ENCODE measurements at places on chromosomes 5 and 9. TPM values are rescaled to one million over a fixed set of nuclear protein-coding genes. Genes with fewer than 3 reads are reported as not detected.

Gene DMRT2
- total RNA-seq: 7.6 TPM

GRCh38 chr5:139460455-139460854 lies 2.1 kb downstream of the ECSCR start:
- H3K4me1 ChIP-seq: peaks cover 6% of the 10 kb centered on the region
- no peak overlapping the region for H3K27ac ChIP-seq
- H3K4me3 ChIP-seq: no peak overlapping the region
- no peaks in the 10 kb centered on the region for H3K36me3 ChIP-seq
- DNase-seq: no peak

GRCh38 chr5:14374100-14374499 lies 207.5 kb upstream of the OTULINL start:
- no peaks in the 10 kb centered on the region for H3K36me3 ChIP-seq
- DNase-seq: no peak
- no peaks in the 10 kb centered on the region for H3K4me1 ChIP-seq
- no peak overlapping the region for H3K27ac ChIP-seq

GRCh38 chr5:159459951-159460538 lies 129.8 kb upstream of the IL12B start:
- H3K27ac ChIP-seq: no peak overlapping the region
- no peaks in the 10 kb centered on the region for H3K27me3 ChIP-seq
- no peaks in the 10 kb centered on the region for H3K36me3 ChIP-seq
- DNase-seq: no peak
- H3K4me3 ChIP-seq: no peak overlapping the region
- H3K4me1 ChIP-seq: no peaks in the 10 kb centered on the region

DNA sequence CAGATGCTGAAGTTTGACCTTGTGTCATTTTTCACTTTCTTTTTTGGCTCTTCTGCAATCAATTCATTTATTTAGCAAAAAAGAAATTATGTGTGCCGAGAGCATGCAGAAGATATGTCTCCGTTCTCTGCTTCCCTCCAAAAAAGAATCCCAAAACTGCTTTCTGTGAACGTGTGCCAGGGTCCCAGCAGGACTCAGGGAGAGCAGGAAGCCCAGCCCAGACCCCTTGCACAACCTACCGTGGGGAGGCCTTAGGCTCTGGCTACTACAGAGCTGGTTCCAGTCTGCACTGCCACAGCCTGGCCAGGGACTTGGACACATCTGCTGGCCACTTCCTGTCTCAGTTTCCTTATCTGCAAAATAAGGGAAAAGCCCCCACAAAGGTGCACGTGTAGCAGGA lies 2.4 kb downstream of the FGFR4 start:
- H3K27me3 ChIP-seq: no peaks in the 10 kb centered on the region
- H3K4me3 ChIP-seq: no peak overlapping the region
- no peak for DNase-seq
- H3K36me3 ChIP-seq: no peaks in the 10 kb centered on the region

- no peak for DNase-seq
- H3K27ac ChIP-seq: no peak overlapping the region
- H3K36me3 ChIP-seq: peaks cover 31% of the 10 kb centered on the region
- no peak overlapping the region for H3K4me3 ChIP-seq
These were observed 20.3 kb downstream of the AOPEP start for GRCh38 chr9:94746541-94747370.

DNA sequence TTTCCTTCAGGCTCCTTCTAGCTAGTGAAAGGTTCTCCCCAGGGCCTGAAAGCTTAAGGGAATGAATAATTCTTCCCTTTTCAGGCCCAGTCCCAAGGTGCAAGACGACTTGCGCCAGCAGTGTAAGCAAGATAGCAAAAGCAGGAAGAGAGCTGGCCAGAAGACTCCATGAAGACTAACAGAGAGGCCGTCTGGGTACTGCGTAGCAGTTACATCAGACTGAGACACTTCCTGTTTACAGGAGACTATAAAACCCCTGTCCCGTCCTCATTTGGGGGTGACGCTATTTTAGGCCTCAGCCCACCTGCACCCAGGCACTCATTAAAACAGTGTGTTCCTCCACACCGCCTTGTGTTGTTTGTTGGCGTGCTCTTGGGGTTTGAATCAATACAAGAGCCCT lies 90.7 kb upstream of the MOCS2 start:
- no peaks in the 10 kb centered on the region for H3K4me1 ChIP-seq
- H3K36me3 ChIP-seq: no peaks in the 10 kb centered on the region
- H3K27ac ChIP-seq: no peak overlapping the region
- no peak for DNase-seq
- no peaks in the 10 kb centered on the region for H3K27me3 ChIP-seq

Gene HSPA9
- 178 TPM for total RNA-seq

DNA sequence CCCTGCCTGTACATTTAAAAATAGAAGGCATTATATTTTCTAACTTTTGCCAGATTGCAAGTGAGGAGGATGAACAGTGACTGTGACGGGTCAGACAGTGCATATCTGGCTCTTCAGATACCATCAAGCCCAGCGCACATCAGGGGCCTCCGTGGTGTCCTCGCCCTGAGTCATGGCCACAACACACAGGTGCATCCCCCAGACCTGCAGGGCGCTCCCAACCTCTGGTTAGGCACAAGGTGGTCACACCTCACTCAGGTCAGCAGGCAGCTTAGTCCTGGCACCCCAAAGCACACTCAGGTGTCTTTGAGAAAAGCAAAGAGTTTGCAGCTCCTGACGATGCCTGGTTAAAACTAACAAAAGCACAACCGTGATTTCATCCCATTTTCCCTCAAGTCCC lies 28.6 kb downstream of the IRX2 start:
- no peaks in the 10 kb centered on the region for H3K4me1 ChIP-seq
- H3K27ac ChIP-seq: no peak overlapping the region
- no peak for DNase-seq
- no peaks in the 10 kb centered on the region for H3K36me3 ChIP-seq
- no peaks in the 10 kb centered on the region for H3K27me3 ChIP-seq
- no peak overlapping the region for H3K4me3 ChIP-seq

DNA sequence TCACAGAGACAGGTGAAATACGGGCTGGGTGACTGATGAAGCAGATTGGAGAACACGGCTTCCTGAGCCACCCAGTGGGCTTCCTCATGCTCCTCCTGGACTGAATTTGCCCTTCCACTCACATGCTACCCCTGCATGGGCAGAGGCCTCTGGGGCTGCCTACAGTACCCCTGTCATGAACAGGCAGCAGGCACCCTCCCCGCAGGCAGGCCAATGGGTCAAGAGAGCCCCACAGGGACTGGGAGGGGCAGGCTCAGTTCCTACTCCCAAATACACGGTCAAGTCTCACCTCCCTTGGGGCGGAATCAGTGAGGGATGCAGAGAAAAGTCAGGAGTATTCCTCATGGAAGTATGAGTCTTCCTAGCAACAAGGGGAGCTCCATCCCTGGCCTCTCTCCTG lies 48.6 kb upstream of the ZBTB43 start:
- no peak for DNase-seq
- peaks cover 30% of the 10 kb centered on the region for H3K27me3 ChIP-seq
- H3K36me3 ChIP-seq: no peaks in the 10 kb centered on the region
- H3K27ac ChIP-seq: no peak overlapping the region
- no peaks in the 10 kb centered on the region for H3K4me1 ChIP-seq

DNA sequence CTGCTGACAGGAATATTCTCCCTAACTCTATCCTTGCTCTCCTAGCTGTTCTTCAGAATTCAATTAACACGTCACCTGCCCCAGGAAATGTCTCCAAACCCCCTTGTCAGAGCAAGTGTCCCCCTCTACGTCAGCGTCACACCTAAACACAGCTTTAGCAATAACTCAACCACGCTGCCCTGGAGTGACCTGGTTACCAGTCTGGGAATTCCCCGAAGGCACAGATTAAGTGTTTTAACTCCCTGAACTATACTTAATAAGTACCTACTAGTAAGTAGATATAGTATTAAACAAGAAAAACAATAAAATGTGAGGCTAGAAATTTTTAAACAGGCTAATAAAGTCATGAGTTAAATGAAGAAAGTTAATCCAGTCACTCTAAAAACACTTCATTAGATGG lies 78.4 kb downstream of the FANCC start:
- DNase-seq: no peak
- no peaks in the 10 kb centered on the region for H3K27me3 ChIP-seq
- H3K4me3 ChIP-seq: no peak overlapping the region
- no peak overlapping the region for H3K27ac ChIP-seq
- H3K4me1 ChIP-seq: no peaks in the 10 kb centered on the region

Gene PCDHGB3
- 12.4 TPM for total RNA-seq

Gene ZDHHC11
- 6.9 TPM for total RNA-seq

Gene PCDHA1
- not detected for total RNA-seq

- no peaks in the 10 kb centered on the region for H3K4me1 ChIP-seq
- DNase-seq: no peak
- no peaks in the 10 kb centered on the region for H3K36me3 ChIP-seq
- H3K4me3 ChIP-seq: no peak overlapping the region
These were observed 159.3 kb downstream of the CEP120 start for GRCh38 chr5:123263859-123264258.

GRCh38 chr5:65481635-65482295 lies at the start of gene ADAMTS6:
Gene ADAMTS6 (minus strand): TSS chr5:65481920. CDS start chr5:65473673, 8,247 bp downstream.
- H3K27ac ChIP-seq: peak within 1 kb of the TSS; percentile 94
- peak; percentile 92 for DNase-seq
- H3K36me3 ChIP-seq: no peaks in the 10 kb centered on the region
- H3K4me3 ChIP-seq: peak within 1 kb of the TSS; percentile 59
- no peaks in the 10 kb centered on the region for H3K4me1 ChIP-seq
- no peaks in the 10 kb centered on the region for H3K27me3 ChIP-seq

Gene C9
- not detected for total RNA-seq

GRCh38 chr5:12313602-12314001 lies 409.4 kb upstream of the CTNND2 start:
- H3K27me3 ChIP-seq: no peaks in the 10 kb centered on the region
- H3K36me3 ChIP-seq: no peaks in the 10 kb centered on the region
- DNase-seq: no peak
- no peaks in the 10 kb centered on the region for H3K4me1 ChIP-seq
- H3K27ac ChIP-seq: no peak overlapping the region
- no peak overlapping the region for H3K4me3 ChIP-seq

DNA sequence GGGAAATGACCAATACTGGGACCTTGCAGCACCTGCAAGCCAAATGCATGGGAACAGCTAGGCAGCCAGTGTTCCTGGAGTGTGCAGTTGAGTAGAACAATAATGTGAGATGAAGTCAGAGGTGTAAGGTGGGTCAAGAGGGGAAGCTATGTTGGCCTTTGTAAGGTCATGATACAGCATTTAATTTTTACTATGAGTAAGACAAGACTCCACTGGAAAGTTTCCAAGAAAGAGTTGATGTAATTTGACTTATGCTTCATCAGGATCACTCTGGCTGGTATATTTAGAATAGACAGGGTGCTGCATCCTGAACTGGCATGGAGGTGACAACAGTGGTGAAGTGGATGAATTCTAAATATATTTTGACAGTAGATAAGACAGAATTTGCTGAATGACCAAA lies 744.8 kb downstream of the KCTD16 start:
- H3K4me1 ChIP-seq: no peaks in the 10 kb centered on the region
- H3K27ac ChIP-seq: no peak overlapping the region
- no peaks in the 10 kb centered on the region for H3K27me3 ChIP-seq
- H3K4me3 ChIP-seq: no peak overlapping the region
- H3K36me3 ChIP-seq: no peaks in the 10 kb centered on the region

Gene LCP2
- total RNA-seq: 41.9 TPM

Gene PDE8B
- 6.9 TPM for total RNA-seq

DNA sequence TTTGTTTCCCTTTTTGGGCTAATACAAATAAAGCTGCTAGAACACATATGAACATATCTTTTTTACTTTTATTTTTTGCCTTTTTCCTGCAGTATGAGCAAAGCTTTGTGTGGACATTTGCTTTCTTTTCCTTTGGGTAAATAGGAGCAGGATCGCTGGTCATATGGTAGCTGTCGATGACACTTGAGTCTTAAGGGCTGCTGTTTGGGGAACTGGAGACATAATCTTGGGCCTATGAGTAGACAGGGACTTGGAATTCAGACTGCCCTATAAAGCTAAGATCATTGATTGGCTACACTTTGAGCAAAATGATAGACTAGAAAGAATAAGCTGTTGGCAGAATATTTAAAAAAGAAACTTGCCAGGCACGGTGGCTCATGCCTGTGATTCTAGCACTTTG lies 60.9 kb upstream of the ABL1 start:
- H3K27ac ChIP-seq: no peak overlapping the region
- no peaks in the 10 kb centered on the region for H3K4me1 ChIP-seq
- no peaks in the 10 kb centered on the region for H3K36me3 ChIP-seq
- H3K4me3 ChIP-seq: no peak overlapping the region
- H3K27me3 ChIP-seq: no peaks in the 10 kb centered on the region
- no peak for DNase-seq

Gene ZNF367
- total RNA-seq: 2.5 TPM

DNA sequence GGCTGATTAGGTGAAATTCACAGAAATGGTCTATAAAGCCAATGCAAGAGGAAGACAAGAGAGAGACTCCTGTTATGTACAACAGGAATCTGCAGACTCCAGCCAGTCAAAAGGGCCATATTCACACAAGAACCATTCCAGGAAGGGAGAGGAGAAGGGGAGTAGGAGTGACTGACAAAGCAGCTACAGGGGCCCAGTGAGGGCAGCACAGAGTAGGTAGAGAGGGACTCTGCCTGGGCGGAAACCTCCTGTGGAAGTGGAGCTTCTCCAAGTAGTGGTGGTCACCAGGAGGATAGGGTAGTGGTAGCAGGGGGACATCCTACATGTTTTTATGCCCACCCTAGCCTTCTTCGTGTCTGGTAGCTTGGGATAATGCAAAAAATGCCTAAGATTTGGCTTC lies 667.3 kb downstream of the ACTL7B start:
- H3K4me1 ChIP-seq: peaks cover 19% of the 10 kb centered on the region
- no peak overlapping the region for H3K27ac ChIP-seq
- no peak overlapping the region for H3K4me3 ChIP-seq
- H3K27me3 ChIP-seq: no peaks in the 10 kb centered on the region
- no peak for DNase-seq
- no peaks in the 10 kb centered on the region for H3K36me3 ChIP-seq

DNA sequence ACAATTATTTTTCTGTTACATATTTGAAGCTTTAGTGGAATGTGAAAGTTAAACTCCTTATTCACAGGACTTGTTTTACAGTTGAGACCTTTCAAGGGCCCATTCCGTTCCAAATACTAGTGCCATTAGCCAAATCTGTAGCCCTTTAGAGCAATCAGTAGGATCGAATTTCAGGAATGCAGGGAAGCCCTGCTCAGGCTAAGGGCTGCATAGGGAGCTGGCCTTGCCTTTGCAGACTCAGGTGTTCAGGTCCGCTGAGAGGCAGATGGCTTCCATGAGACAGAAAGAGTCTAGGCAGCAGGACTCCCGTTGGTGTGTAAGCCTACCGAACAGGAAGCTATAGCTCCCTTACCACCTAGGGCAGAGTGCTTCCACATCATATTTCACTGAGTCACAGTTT lies 150.1 kb upstream of the SLC27A6 start:
- no peaks in the 10 kb centered on the region for H3K36me3 ChIP-seq
- H3K27ac ChIP-seq: no peak overlapping the region
- DNase-seq: no peak
- H3K4me3 ChIP-seq: no peak overlapping the region
- no peaks in the 10 kb centered on the region for H3K27me3 ChIP-seq
